ENCODE measurements at places on chromosomes 16 and 17.

DNA sequence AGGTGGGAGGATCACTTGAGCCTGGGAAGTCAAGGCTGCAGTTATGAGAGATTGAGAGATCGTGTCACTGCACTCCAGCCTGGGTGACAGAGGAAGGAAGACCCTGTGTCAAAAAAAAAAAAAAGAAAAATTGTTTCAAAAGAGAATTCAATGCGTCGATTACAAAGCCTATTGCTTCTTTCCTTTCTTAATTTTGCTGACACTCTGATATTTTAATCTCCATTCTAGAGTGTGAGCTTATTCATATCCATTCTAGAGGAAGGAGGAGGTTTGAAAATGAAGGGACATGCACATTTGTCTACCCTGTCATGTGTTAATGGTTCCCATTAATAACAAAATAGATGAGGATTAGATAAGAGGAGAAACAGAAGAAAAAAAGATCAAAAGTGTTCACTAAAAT is 63.1 kb downstream of the PCTP start:
- DNase-seq = no peak

DNA sequence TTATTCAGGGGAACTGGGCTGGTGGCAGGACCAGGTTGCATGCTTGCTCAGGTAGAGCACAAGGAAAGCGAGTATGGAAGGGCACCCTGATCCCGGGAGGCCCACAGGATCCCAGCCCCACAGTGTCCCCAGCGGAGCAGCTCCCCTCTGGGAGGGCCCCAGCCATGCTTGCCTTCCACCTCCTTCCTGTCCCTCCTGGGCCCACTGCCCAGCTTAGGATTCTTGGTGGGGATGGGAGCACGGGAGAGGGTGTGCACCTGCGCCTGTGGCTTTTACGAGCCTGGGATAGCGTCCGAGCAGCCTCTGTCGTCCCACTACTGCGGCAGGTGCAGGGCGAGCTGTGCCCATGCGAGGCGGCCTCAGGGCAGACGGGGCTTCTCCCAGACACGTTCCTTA is 114.5 kb downstream of the BANP start:
- DNase-seq = no peak

- DNase-seq = no peak
These were observed 41.7 kb downstream of the SEC14L1 start for GRCh38 chr17:77182205-77183172.

- no peak for DNase-seq
These were observed 15.6 kb downstream of the SLC6A2 start for GRCh38 chr16:55671206-55671973.

Measured in stimulated activated CD8-positive, alpha-beta memory T cell treated with anti-CD3 and anti-CD28 coated beads, Interleukin-15, amount 100 ng/mL, for 24 hours (primary cell).